ENCODE measurements at places on chromosomes 7 and 10. TPM values are rescaled to one million over a fixed set of nuclear protein-coding genes. Genes with fewer than 3 reads are reported as not detected.

DNA sequence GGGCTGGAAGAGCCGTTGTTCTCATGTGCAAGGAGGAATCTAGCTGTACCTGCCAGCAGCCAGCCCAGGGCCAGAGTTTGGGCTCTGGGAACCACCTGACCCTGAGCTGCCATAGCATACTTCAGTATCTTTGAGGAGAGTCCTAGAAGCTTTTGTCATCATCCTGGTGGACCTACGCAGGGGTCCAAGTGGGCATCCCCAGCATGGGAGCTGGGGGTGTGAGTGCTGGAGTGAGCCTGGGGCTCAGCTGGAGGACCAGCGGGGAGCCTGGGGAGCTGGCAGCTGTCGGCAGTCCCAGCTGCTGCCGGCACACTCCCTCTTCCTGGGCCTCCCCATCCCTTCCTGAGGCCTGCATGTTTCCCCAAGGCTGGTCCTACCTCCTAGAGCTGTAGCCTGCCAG, 32.5 kb downstream of the C10orf105 start:
- no peak for DNase-seq

DNA sequence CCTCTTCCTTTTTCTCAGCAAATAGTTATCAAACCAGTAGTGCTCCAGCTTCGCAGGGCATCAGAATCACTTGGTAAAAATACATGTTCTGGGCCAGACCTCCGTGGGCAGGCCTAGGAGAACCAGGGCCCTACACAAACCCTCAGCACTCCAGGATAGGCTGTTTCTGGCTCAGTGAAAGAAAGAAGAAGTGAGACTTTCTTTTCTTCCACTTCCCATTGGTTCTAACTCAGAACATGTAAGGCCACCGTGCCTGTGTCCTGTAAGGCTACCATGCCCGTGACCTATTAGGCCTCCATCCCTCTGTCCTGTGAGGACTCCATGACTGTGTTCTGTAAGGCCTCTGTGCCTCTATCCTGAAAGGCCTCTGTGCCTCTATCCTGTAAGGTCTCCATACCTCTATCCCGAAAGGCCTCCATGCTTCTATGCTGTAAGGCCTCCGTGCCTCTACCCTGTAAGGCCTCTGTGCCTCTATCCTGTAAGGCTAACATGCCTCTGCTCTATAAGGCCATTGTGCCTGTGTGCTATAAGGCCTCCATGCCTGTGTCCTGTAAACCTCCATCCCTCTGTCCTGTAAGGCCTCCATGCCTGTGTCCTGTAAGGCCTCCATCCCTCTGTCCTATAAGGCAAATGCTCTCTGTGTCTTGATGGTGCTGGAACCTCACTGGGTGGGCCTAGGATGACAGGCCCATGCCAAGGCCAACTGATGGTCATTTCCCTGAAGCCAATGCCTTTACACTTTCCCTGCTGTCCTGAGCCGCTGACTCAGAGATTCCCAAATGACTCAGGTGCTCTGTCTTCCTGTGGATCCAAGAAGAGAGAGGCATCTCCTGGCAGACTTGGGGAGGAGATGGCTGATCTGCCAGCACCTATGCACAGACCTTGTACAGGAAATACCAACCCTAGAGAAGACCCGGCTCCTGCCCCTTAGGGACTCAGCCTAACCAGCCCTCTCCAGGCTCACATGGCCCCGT, 96.6 kb upstream of the CACUL1 start:
- no peak for DNase-seq

GRCh38 chr10:14074062-14074884, 256.5 kb downstream of the FRMD4A start:
- no peak for DNase-seq

GRCh38 chr7:140671966-140672365, 779 bp upstream of the ADCK2 start:
- DNase-seq = no peak

DNA sequence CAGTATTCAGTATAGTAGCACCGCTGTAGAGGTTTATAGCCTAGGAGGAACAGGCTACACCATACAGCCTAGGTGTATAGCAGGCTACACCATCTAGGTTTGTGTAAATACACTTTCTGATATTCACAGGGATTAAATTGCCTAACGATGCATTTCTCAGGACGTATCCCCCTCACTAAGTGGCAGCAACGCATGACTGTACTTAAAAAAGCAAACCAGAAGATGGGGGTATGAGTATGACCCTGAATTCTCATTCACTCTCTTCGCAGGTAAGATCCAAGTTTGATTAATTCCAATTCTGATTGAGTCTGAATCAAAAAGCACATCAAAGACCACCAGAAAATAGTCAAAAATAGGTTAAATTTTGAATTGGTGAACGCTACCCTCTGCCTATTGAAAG, 972 bp downstream of the ORC5 start:
- no peak for DNase-seq

DNA sequence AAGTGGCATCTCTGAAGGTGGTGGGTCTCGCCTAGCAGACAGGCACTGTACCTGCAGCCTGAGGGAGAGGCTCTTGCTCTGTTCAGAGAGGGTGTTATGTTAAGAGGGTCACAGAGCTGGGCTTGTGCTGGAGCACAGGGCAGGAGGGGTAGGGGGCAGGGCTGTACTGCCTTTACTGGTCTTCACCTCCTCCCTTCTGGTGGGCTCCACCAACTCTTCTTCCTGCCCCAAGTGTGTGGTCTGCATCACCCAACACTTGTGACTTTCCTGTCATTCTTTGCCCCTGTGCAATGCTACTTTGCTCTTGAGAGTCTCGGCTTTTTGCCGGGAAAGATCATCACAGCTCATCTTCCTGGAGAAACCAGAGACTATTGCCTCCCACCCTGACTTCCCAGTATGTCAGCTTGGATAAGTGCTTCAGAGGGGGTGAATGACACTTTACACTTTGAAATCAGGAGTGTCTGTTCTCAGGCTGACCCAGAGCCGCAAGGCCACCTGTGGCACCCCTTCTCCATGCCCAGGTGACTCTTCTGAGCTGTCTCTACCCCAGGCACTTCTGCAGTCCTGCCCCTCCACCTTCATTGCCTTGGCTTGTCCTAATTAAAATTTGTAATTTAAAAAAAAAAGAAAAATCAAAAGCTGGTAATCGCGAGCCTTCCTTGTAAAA, 38.4 kb upstream of the IKZF1 start:
- no peak for DNase-seq

- DNase-seq = no peak
Measured at GRCh38 chr7:155551785-155552611, 5.6 kb upstream of the CNPY1 start.

DNA sequence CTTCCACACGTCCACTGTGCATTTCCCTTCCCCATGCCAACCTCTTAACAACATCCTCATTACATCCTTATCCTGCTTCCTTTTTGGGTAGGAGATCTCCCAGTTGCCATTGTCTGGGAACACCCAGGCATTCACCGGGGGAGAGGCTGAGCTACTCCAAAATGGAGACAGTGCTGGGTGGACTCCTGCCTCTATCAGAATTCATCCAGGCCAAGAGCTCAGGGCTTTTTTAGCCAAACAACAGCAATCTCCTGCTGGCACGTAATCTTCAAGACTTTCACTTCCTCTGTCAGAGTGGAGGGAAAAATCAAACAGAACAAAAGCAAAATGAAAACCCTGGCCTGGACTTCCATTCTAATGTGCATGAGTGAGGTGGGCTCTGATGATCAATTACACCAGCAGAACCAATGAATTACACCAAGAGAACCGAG, 245.0 kb downstream of the PRPF18 start:
- no peak for DNase-seq

- DNase-seq = no peak
Measured at GRCh38 chr10:46787321-46787615, 124.0 kb upstream of the PTPN20 start.

- no peak for DNase-seq
Measured at GRCh38 chr7:20858951-20859350, 72.3 kb upstream of the SP8 start.

DNA sequence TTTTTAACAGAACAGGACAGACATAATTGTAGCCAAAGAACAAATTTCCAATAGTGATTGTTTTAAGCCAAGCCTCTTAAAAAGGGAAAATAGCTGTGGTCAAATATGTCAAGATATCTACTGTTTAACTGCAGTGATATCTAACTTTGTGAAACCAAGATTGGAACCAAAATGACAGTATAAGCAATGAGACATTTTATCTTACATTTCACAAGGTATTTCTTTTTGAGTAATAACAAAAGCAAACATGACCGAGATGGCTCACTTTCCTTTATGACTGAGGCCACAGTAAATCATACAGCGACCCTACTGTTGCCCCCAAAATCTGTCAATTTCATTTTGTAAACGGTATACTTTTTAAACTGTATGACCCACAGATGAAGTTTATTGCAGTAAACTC, 215.8 kb downstream of the MLLT10 start:
- DNase-seq = no peak

- no peak for DNase-seq
Measured at GRCh38 chr7:79302293-79302692, 151.2 kb downstream of the MAGI2 start.

- peak; percentile 89 for DNase-seq
Measured at GRCh38 chr10:123559066-123559822, 106.9 kb upstream of the GPR26 start.

The PLXNA4 gene
- 56.2 TPM for total RNA-seq

The FXYD4 gene
- not detected for total RNA-seq

The PITX3 gene
- total RNA-seq = not detected

The FGL2 gene
- 0.16 TPM for total RNA-seq

The SEMA3C gene
- 77.5 TPM for total RNA-seq

The OR13A1 gene
- not detected for total RNA-seq

The CPA2 gene
- not detected for total RNA-seq

The TMEM236 gene
- 0.08 TPM for total RNA-seq

Measured in osteocyte (in vitro differentiated cells).